A549 treated with ZK216348 at 1 μM for 4 hours (cell line): ENCODE measurements at places on chromosomes 4 and X. TPM values are rescaled to one million over a fixed set of nuclear protein-coding genes. Genes with fewer than 3 reads are reported as not detected.

The KLHL34 gene
- total RNA-seq: not detected in 5 replicates

The SYP gene
- 2.2 to 3.4 TPM (median 3.1 TPM) in 5 replicates for total RNA-seq

The ZNF157 gene
- total RNA-seq: 0.06 to 0.15 TPM (median 0.07 TPM) in 3 of 5 replicates, not detected in the others

The MID2 gene
- total RNA-seq: 6.4 to 10.3 TPM (median 8.5 TPM) in 5 replicates

The RHOXF2 gene
- not detected in 5 replicates for total RNA-seq

The MRFAP1L1 gene
- 30.3 to 39.2 TPM (median 35.1 TPM) in 5 replicates for total RNA-seq

The MAB21L2 gene
- total RNA-seq: not detected in 5 replicates

The TLR2 gene
- total RNA-seq: 0.21 to 1.1 TPM (median 0.31 TPM) in 5 replicates

The KCND1 gene
- 0.92 to 1.6 TPM (median 1.2 TPM) in 5 replicates for total RNA-seq

The ODAPH gene
- 1.6 TPM in 1 of 5 replicates, not detected in the others for total RNA-seq

The GPAT3 gene
- total RNA-seq: 33.4 to 37.4 TPM (median 34.3 TPM) in 5 replicates

The CDX4 gene
- not detected in 5 replicates for total RNA-seq

The IQCM gene
- not detected in 5 replicates for total RNA-seq
